Immature natural killer cell (primary cell): ENCODE measurements at places on chromosomes 5 and 9.

DNA sequence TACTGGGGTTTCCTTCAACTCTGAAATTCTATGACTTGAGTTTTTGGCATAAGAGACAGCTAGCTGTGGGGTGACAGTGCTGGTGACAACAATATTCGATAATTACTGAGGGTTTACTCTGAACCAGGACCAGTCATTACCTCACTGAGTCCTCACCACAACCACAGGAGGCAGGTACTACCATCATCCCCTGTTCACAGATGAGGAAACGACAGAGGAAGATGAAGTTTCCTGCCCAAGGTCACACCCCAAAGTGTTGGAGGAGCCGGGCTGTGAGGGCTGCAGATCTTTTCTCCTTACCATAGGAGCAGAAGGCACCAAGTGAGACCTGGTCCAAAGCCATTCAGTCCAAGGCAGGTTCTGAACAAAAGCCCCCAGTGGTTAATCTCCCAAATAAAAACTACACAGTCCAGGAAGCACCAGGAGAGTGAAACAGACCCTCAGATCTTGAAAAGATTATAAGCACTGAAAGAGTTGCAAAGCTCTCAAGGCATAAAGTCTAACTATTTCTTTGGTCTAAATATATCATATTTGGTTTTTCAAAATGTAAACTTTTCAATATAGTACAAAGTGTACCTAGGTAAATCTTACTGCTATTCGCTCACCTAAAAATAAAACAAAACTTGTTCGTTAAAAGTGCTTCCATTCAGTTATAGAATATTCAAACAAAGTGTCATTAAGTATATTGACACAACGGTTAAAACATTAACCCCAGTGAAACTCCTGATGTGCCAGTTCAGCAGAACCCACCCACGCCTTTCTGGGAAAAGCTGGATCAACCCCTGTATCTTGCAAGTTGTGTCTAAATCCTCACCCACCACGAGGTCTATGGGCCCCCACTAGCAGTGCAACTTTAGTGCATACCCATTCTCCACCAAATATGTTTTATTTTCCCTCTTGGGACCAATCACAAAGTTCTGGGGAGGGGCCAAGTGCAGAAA is 82.6 kb upstream of the EQTN start:
- no peak for DNase-seq

DNA sequence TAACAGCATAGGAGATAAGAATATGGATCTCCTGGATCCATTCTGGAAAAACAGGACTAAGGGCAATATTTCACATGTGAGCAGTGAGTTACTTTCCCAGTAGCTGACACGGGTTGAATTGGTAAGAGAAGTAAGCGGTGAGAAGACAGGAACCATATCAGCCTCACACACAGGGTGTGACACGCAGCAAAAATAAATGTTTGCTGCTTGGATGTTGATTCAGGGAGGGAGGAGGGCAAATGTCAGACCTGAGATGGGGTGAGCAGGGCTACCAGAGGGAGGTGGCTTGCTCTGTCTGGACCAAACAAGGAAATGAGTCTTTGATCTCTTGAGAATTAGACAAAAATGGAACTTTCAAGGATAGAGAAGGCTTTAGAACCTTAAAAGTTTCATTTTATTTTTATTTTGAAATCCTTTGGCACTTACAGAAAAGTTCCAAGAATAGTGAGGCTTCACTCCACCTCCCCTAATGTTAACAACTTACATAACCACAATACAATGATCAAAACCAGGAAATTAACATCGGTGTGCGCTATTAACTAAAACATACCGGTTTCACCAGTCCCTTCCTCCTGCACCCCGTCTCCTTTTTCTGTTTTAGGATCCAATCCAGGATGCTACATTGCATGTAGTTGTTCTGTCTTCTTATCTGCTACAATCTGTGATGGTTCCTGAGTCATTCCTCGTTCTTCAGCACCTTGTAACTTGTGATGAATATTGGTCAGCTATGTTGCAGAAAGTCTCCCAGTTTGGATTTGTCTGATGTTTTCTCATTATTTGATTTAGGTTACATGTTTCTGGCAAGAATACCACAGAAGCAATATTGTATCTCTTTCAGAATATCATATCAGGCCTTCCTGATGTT is 20.5 kb upstream of the ARHGEF28 start:
- no peak for DNase-seq

GRCh38 chr9:74379718-74380117 is 117.4 kb upstream of the RORB start:
- peak; percentile 15 for DNase-seq

DNA sequence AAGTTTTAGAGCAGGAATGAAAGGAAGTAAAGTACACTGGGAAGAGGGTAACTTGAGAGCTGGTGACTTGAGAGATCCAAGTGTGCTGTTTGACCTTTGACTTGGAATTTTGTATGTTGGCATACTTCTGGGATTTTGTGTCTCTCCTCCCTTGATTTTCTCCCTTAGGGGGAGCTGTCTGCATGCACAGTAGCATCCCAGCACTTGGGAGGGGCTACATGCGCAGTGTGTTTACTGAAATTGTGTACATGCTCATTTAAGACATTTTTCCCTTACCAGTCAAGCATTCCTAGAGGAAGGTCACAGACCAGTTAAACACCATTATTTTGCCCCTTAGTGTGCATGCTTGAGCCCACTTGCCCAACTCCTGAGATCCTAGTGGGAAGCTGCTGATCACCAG is 120.1 kb downstream of the ZNF622 start:
- DNase-seq = no peak
